Erythroblast (primary cell): ENCODE measurements at places on chromosomes 11 and 22.

GRCh38 chr11:119023741-119024140 is 5.2 kb downstream of the TRAPPC4 start:
- no peak for DNase-seq

DNA sequence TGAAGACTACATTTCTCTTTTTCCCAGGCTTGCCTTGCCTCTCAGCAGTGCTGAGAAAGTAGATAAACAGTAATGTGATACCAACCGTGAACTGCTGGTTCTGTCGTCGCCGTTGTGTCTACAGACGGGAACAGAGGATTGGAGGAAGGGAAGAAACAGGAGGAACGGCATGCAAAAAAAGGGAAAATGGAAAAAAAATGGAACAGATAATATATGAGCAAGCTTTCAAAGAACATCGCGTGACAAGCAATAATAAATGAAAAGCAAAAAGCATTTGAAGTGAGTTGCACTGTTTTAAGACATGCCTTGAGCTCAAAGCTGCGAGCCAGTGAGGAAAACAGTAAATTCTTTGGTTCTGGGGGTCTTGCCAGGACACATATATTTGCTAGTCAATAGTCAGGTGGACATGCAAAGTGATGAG is 305.9 kb downstream of the CADM1 start:
- DNase-seq, result no peak

DNA sequence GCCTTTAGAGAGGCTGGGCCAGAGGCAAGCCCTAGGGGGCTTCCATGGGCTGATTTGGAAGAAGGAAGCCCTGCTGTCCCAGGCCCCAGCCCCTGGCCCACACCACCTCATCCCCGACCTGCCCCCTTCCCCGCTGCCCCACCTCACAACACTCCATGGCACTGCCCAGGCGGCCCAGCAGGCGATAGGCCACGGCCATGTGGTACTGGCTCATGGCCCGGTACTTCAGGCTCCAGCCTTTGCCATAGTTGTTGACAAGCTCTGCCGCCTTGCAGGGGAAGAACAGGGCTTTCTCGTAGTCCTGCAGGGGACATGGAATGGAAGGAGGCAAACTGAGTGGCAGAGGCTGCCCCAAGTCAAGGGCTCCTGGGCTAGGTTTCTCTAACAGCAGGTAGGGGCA is 6.4 kb downstream of the RAPSN start:
- DNase-seq, result no peak

GRCh38 chr11:106457727-106458126 is 380.3 kb downstream of the AASDHPPT start:
- DNase-seq, result no peak

- no peak for DNase-seq
Measured at GRCh38 chr11:99271527-99271926, 250.8 kb downstream of the CNTN5 start.

GRCh38 chr11:64379817-64380709 is 21.1 kb downstream of the RPS6KA4 start:
- DNase-seq, result no peak
